ENCODE measurements at places on chromosomes 3 and 15.

GRCh38 chr15:33461671-33462070 lies 150.9 kb downstream of the RYR3 start:
- no peak for DNase-seq

DNA sequence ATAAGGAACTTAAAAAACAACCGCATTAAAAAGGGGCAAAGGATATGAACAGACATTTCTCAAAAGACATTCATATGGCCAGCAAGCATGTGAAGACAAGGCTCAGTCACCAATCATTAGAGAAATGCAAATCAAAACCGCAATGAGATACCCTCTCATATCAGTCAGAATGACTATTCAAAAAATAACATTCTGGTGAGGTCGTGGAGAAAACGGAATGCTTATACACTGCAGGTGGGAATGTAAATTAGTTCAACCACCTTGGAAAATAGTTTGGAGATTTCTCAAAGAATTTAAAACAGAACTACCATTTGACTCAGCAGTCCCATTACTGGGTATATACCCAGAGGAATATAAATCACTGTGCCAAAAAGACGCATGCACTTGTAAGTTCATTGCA lies 496.6 kb upstream of the SGO1 start:
- no peak for DNase-seq

DNA sequence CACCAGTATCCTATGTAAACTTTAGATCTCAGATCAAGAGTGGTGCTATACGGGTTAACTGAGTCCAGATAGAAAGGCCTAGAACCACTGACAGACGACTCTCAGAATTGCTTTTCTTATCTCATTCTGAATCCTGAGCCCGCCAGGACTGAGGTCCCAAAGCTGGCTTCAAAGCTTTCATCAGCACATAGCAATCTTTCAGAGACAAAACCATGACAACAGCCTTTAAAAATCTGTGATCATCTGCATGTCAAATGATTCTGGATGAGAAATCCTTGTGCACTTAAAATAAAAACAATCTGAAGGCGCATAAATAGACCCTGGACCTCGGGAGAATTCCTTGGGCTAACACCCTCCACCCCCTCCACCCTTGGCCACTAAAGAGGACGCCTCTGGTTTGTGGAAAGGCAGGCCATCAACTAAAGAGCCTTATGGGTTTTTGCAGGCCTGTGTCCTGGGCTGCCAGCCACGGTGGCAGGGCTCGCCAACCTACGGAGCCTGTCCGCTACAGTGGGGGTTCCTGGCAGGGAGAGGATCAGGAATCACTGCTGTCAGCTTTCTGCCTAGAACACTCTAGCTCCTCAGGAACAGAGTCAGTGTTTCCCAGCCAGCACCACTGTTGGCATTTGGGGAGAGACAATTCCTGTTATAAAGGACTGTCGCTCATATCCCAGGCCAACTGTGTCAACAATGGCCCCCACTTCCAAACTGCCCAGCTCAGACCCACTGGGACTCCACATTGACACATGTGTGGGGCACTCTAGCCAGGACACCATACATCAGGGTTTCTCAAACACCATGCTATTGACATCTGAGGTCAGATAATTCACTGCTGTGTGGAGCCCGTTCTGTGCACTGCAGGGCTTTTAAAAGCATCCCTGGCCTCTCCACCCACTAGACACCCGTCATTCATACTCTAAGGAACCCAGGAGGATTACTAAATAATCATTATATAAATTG lies 20.2 kb downstream of the TLE3 start:
- peak; percentile 81 for DNase-seq

DNA sequence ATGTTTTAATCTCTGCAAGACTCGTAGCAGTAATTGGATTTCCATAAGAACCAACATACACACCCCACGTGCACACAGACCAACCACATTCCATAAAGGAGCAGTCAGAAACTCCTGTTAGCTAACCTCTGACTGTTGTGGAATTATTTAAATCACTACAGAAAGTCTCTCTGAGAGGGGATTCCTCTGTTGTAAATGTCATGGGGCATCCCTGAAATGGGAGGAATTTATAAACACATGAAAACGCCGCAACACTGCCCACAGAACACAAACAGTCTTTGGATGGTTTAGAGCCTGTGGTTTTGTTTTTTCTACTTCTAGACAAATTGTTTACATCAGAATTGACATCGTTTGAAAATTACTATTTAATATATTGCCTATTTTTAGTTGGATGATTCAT lies 740.1 kb upstream of the GRM7 start:
- DNase-seq: no peak

- DNase-seq: no peak
Observed at GRCh38 chr15:29376590-29376989, 107.0 kb upstream of the NSMCE3 start.

GRCh38 chr3:25527801-25528200 lies 99.7 kb downstream of the RARB start:
- DNase-seq: no peak

DNA sequence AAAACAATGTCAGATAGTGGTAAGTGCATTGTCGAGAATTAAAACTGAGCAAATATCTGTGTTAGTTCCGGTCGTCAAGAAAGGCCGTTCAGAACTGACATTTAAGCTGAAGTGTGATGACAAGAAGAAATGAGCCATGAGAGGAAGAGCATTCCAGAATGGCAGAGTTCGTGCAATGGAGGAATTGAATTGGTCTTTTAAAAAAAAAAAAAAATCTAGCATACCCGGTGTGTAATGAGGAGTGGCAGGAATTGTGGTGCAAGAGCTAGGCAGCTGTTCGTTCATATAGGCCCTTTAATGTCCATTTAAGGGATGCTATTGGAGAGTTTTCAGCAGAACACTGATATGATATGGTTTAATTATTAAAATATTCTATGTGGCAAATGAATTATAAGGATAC lies 2.6 kb upstream of the GBE1 start:
- no peak for DNase-seq

DNA sequence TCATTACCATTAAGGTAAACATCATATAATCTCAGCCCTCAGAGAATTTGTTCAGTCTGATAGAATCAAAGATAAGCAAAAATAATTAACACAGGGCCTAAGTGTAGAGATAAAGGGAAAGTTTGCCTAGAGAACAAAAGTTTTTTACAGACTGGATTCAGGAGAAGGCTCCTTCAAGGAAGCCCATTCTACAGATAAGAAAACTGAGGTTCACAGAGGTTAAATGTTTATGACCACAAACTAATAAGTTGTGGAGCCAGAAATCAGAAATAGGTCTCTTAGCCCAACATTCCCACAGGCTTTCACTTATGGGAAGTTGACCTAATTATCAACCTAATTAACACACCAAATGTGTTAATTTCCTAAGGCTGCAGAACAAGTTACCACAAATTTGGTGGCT lies 110.7 kb downstream of the ZMAT3 start:
- no peak for DNase-seq

DNA sequence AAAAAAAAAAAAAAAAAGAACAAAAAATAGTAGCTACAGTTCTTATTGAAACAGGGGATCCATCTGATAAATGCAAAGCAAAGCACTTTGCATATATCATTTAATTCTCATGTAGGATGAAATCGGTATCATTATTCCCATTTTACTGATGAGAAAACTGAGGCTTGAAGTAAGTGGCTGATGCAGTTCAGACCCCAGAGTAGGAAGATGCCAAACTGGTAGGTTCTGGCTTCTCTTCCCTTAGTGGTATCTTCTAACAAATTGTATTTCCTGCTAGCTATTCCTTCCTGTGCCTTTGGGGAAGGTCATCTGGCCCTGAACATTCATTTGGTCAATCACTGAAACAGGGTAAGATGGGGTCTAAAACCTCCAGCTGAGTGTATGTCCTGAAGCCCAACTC lies 21.9 kb downstream of the PIF1 start:
- DNase-seq: no peak

GRCh38 chr3:156050918-156051317 lies 69.5 kb upstream of the KCNAB1 start:
- no peak for DNase-seq

GRCh38 chr15:63434576-63435186 lies 53.0 kb upstream of the CA12 start:
- DNase-seq: no peak

DNA sequence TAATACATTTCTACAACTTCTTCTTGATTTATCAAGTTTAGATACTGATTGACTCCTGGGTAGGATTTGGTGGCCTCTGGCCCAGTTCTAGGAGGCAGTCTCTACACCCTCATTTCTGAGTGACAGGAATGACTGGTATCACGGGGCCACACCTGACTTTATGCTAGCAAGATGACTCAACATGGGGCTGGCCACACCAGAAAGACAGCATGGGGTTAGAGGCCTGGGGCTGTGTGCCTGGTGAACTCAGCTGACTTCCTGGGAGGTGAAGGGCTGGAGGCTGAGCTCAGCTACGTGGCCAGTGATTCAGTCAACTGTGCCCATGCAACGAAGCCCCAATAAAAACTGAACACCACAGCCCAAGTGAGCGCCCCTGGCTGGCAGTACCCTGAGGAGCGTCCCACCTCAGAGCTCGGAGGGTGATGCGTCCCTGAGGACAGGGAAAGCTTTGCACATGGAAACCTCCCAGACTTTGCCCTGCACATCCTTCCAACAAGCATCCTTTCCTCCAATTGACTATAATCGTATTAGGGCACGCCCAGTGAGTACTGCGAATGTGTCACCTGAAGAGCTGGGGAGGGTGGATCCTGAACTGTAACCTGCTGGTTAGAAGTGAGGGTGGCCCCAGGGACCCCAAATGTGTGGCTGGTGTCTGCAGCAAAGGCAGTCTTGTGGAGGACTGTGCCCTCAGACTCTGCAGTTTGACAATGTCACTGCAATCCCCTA lies 57.2 kb downstream of the NIPA2 start:
- no peak for DNase-seq

DNA sequence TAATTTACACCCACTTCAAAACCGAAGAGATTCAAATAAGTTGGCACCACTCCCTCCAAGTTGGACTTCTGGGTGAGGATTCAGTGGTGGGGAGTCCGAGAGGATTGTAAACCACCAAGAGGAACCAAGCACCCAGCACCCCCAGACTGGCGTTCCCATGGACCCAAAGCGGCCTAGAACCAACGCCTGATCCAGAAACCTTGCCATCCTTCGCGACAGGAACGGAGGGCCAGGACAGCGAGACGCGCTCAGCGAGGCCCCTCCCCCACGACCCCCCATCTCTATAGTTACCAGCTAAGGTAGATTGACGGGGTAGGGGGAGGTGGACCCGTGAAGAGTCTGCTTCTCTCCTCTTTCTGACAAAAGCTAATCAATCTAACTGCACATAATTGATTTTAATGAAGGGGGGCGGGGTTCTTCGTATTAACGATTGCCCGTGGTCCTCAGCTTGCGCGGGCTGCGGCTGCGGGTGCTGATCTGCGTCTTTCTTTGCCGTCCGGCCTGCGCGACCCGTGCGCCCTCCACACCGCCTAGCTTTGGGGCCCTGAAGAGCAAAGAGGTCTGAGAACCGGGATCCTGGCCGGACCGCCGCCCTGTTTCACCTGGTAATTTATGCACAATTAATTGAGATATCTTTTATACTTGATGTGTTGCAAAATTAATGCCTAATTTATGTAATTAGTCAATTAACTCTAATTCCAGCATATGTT lies 10.9 kb upstream of the FOXB1 start:
- DNase-seq: no peak

DNA sequence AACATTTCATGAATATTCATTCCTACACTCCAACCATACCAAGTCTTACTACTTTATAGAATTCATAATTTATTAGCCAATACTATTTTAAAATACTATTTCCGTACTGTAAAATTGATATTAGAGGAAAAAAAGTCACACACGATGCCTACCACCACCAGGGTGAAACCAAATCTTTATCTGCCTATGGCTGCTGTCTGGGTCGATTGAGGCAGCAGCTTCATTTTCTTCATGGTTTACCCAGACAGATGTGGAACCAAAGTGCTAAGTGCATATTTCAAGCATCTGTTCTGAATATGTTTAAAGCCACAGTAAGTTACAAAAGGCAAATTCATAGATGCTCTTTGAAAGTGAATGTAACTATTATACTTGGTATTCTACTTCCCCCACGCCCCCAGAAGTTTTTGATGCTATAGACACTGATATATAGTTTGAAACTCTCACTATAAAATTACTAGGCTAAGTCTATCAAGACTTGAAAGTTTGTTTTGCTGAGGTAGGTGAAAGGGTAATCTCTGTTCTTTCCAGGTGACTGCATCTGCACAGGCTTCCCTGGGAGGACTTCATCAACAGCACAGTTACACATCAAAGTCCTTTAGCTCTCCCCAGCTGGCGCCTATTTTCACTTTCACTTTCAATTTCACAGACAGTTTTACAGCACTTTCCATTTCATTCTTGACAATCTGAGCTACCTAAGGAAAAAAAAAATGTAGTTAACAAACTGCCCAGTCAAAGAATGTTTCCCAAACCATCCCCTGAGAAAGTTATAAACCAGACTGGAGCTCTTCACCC lies 113.9 kb downstream of the POLQ start:
- no peak for DNase-seq

- DNase-seq: no peak
Observed at GRCh38 chr3:72999951-73000350, 3.3 kb downstream of the PPP4R2 start.

Measured in cerebellar nuclear complex (tissue), 1 donor.